Stimulated activated naive B cell treated with anti-CD40 and anti-IgM and Interleukin-4, amounts not matched to agents 10 μg/mL and 1 μg/mL and 100 μg/mL, for 72 hours (primary cell): ENCODE measurements at places on chromosomes 7 and 10.

- no peak for DNase-seq
Observed at GRCh38 chr10:99996671-99997648, 12.8 kb downstream of the DNMBP start.

- DNase-seq: no peak
Observed at GRCh38 chr7:39987641-39988347, 37.7 kb downstream of the CDK13 start.

GRCh38 chr10:98259606-98260315 lies 8.2 kb downstream of the LOXL4 start:
- no peak for DNase-seq

DNA sequence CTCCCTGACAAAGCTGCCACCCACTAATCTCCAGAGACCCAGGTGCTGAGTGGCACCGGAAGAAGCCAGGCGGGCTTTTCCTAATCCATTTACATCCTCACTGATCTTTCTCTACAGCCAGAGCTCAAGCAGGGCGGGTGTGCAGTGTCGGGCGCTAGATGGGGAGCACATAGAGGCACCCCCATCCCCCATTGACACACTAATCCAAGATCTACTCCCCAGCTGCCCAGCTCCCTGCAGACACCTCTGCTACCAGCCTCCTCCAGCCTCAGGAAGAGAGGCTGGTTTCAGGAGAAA lies 22.2 kb downstream of the FRMPD2 start:
- DNase-seq: no peak

- DNase-seq: no peak
Observed at GRCh38 chr10:4661511-4662255, 164.3 kb upstream of the AKR1E2 start.

DNA sequence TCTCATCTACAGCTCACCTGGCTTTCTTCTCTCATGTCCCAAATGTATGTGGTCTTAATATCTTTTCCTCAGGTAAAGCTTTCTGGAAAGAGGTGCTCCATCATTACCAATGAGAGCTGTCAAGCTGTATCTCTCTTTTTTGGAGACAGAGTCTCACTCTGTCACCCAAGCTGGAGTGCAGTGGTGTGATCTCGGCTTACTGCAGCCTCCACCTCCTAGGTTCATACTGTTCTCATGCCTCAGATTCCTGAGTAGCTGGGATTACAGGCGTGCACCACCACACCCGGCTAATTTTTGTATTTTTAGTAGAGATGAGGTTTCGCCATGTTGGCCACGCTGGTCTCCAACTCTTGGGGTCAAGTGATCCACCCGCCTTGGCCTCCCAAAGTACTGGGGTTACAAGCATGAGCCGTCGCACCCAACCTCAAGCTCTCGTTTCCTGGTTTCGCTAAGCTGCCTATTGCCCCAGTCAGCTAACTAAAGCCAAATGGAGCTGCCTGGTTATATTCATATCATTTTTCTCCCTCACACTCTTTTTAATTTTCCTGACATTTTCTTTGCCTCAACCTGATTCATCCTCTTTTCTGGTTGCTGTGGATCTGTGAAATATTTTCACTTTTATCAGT lies 60.5 kb downstream of the SUFU start:
- DNase-seq: no peak

DNA sequence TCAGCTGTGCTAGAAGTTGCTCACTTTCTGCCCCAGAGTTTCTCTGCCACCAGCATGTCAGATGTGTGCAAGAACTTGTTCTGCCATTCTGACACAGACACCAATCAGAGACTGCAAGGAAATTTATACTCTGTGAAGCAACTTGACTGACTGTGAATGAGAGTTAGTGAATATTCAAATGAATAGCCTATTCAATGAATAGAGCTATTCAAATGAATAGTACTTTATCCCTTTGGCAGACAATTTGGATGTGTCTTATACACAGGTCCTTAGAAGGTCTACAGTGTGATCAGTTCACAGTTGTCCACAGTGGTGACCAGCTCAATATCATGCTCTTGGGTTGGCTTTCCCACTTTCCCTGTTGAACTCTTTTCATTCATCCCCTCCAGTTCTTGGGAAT lies 138.1 kb downstream of the MACC1 start:
- no peak for DNase-seq

DNA sequence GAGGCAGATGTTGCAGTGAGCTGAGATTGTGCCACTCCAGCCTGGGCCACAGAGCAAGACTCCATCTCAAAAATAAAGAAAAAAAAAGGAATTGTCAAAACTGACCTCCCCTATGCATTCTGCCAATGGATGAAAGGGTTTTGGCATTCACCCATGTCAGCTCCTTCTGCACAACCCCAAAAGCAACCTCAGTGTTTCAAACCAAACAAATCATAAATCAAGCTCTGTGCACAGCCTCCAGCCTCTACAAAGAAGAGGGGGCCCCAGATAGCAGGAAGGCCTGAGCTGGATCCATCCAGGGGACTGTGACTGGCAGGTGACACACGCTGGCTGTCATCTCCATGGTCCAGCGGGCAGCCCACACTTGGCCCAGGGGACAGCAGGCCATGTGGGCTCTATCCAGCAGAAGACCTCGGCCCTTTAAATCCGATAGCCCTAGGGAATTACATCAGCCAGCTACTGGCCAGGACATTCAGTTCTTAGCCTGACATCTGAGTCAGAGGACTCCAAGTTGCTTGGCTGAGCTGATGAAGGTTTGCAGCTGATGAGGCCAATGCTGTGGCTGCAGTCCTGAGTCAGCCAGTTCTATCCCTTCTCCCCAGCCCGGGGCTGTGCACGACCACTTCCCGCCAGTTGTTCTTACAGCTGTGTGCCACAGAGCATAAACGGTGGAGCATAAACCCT lies 52.0 kb upstream of the FIGNL1 start:
- DNase-seq: no peak

DNA sequence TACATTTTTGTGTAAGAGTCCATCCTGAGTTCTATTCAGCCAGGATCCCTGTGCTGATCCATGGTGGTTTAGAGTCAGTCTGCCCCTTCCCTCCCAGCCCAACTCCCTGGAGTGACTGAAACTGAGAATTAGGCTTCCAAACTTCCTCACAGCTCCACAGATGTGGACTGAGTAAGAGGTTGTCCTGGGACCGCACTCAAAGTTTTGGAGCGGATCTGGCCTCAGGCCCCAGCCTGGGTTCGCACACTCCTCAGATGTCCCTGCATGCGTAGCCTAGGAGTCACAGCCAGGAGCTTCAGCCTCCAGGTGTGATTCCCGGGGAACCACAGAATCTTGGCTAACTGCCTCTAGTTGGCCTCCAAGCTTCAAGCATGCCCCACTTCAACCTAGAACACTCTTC lies 218.1 kb downstream of the C7orf25 start:
- no peak for DNase-seq

DNA sequence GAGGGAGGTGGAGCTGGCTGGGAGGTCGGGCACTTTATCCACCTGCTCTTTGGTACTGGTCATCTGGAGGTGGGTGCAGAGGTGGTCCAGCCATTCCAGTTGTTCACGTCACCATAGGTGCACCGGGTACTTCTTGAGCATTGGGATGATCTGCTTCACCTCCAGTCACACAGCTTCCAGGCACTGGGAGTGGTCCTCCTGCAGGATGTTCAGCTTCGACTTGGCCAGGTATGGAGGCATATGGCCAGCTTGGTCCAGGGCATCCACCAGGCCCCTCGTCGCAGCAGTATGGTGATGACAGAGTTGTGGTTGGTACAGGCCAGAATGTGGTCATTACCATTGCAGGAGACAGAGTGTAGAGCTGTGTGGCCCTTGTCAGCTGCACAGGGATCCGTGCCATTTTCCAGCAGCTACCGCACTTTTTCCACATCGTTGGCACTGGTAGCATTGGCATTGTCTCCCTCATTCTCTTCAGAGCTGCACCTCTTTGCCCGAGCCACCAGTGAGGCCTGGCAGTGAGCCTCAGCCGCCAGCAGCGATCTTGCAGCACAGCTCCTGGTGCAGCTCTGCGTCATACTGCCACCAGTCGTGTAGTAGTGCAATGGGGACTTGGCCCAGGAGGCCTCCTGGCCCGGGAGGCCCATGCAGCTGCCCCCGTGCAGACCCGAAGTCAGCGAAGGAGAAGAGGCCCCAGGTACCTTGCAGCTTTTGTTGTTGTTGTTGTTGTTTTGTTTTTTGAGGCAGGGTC lies 150.9 kb downstream of the ZNF22 start:
- no peak for DNase-seq

GRCh38 chr10:74677951-74678350 lies 148.4 kb upstream of the KAT6B start:
- DNase-seq: peak; percentile 65

DNA sequence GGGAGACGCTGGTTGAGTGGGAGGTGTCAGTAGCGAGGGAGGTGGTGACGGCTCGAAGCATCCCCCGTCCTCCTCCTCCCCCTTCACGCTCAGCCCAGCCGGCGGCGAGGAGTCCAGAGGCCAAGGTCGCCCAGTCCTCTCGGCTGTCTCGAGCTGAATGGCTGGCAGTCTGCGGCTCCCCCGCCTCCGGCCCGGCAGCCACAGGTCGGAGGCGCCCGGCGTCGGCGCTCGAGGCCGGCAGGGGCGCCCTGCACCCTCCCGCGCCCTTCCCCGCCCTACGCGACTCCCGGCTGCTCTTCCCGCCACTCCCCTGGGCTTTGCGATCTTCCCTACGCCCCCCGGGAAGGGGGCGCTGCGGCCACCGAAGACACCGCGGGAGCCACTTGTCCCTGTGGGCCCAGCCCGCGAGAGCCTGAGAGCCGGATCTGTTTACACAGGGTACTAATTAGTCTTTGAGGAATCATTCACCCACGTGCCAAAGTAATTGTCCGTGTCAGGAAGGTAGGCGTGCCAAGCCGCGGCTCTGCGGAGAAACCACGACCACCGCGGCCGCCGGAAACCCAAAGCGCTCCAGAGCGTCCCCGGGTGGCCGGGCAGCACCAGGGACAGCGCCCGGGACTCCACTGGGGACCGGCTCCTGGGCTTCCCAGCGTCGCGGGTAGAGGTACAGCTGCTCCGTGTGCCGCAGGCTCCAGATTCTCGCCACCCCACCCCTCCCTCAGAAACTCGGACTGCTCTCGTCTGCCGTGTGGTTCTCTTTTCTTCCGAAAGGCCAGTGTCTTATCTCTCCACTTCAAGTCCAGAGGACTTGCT lies at the start of gene NXPH1:
TSS of gene NXPH1 (plus strand) at position 133 of the 813 bp plus-strand sequence.
- DNase-seq: no peak

GRCh38 chr10:132272231-132272971 lies 35.3 kb downstream of the STK32C start:
- no peak for DNase-seq

- DNase-seq: no peak
Observed at GRCh38 chr10:1002425-1003006, 14.3 kb downstream of the GTPBP4 start.

- no peak for DNase-seq
Observed at GRCh38 chr7:155198196-155198892, 99.3 kb upstream of the INSIG1 start.

DNA sequence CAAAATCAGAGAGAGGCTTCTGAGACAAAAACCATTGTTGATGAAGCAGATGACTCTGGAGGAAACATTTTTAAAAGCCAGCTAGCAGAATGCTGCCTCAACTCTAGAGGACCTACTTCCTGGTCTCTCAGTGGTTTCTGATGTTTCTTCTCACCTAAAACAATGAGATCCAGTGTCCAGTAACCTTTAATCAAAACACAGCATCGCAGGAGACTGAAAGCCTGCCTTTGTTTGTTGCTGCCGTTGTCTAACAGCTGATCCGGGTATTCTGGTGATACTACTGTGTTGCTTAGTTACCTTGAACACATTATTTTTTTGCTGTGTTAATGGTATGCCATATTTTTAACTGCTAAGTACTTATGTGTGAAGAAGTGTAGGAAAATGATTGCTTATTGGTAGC lies 70.9 kb downstream of the WIPF3 start:
- DNase-seq: no peak

DNA sequence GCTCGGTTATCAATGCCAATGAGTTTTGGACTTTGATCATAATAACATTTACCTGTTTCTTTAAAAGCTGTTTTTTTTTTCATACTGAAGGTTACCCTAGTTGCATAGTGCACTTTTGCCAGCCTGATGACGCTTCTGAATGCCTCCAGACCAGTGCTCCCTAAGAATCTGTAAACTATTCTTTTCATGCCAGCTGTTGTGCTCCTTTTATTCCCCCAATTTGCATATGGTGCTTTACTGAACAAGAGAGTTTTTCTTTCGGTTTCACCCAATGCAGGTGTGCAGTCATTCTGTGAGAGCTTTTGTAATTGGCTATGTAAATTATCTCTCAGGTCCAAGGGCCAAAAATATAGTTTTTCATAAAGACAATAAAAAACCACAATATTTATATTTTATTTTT lies 48.1 kb upstream of the GLCCI1 start:
- peak; percentile 27 for DNase-seq

GRCh38 chr7:77208416-77208815 lies 8.8 kb upstream of the FGL2 start:
- DNase-seq: no peak

GRCh38 chr10:79258894-79259293 lies 88.4 kb upstream of the PPIF start:
- no peak for DNase-seq

GRCh38 chr7:134016223-134016941 lies 110.8 kb upstream of the LRGUK start:
- DNase-seq: no peak

DNA sequence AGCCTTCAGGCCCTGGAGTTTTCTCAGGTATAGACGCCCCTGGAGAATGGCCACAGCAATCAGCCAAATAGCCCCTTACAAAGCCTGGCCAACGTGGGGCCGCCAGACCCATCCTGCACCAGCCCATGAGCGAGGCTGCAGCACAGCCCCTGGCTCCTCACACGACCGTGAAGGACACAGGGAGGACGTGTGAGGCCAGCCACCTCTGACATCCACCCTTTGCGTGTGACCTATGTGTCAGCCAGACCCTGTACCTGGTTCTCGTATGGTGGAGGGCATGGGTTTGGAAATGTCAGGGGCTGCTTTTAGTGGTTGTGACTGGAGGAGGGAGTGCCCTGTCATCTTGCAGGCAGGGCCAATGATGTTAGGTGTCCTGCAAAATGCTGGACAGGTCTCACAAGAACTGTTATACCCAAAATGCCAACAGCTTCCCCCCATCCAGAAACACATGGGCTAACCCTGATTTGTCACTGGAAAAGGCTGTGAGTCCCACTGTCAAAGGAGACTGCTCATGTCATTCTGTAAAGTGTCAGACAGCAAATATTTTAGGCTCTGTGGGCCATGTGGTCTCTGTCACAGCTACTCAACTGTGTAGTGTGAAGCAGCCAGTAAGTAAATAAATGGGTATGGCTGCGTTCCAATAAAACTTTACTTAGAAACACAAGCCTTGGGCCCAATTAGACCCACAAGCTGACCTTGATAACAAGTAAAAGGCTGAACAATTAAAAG lies 30.0 kb downstream of the NOD1 start:
- no peak for DNase-seq
